ENCODE measurements at places on chromosomes 3 and 15.

DNA sequence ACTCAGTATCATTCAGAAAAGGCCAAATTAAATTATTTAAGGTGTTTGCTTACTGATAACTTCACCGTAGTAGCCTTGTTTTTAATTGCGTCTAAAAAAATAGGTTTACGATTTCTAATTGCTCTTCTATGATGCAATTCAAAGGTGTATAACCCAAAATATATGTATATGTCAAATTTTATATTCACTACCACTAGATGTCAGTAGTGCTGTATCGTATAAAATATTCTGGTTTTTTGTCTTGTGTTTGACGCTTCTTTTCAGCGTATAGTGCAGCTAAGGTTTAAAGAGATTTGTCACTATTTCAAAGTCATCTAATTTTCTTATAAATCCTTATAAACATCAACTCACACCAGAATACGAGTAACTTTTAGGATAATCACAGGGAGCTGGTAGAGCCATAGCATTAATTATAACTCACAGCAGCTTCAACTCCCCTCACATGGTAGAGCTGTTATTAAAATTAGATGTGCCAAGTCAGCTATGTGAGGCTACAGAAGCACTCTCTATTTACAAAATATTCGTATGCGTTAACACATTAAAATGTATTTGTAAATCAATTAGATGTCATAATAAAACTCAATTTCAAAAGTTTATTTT, 3.5 kb downstream of the PFN2 start:
- no peak for DNase-seq

DNA sequence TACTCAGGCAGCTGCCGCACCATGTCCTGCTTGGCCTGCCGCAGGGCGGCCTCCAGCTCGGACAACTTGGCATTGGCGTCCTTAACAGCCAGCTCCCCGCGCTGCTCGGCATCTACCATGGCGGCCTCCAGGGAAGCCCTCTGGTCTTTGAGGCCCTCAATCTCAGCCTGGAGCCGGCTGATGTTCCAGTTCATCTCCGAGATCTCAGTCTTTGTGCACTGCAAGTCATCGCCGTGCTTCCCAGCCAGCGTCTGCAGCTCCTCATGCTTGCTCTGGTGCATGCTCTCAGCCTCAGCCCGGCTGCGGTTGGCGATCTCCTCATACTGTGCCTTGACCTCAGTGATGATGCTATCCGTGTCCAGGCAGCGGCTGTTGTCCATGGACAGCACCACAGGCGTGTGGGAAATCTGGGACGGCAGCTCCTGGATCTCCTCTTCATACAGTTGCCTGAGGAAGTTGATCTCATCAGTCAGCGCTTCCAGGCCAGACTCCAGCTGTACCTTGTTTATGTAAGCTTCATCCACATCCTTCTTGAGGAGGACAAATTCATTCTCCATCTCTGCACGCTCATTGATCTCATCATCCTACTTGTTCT, 15.5 kb upstream of the PSTPIP1 start:
- DNase-seq, result no peak

- DNase-seq, result no peak
Observed at GRCh38 chr15:40340038-40340739, 550 bp downstream of the CCDC9B start.

DNA sequence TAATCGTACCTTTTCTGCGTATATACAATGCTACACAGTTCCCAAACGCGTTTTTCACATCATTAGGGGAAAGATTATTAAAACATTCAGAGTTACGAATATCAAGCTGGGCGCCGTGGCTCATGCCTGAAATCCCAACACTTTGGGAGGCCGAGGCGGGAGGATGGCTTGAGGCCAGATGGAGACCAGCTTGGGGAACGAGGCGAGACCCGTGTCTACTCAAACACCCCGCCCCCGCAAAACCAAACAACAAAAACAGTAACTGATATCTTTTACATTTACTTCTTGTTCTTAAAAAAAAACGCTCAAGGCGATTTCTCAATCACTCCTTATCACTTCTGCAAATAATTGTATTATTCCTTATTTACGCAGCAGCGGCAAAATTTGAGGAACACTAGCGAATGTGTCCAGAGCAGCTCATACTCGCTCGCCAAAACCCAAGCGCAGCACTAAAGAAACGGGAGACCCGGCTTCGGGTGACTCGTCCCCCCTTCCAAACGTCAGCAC, 1.2 kb downstream of the ZBTB11 start:
- DNase-seq, result no peak

- DNase-seq, result no peak
Observed at GRCh38 chr3:64108231-64108630, 84.9 kb upstream of the PSMD6 start.

- DNase-seq, result no peak
Observed at GRCh38 chr3:4756057-4756775, 223.0 kb upstream of the BHLHE40 start.

DNA sequence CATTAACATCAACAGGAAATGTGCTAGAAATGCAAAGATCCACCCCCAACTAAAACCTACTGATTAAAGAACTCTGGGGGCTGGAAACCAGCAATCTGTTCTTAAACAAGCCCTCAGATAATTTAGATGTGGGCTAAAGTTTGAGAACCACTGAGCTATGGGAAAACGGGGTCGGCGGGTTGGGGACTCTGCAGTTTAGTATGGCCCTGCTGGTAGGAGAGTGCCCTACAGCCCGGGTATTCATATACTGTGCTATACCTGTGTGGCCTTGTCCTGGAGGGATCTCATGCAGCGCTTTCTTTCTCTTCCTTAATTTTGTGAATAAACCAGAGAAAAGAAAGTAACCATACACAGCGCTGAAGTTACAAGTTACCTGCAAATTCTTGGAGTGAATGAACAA, 189.7 kb upstream of the GBE1 start:
- no peak for DNase-seq

DNA sequence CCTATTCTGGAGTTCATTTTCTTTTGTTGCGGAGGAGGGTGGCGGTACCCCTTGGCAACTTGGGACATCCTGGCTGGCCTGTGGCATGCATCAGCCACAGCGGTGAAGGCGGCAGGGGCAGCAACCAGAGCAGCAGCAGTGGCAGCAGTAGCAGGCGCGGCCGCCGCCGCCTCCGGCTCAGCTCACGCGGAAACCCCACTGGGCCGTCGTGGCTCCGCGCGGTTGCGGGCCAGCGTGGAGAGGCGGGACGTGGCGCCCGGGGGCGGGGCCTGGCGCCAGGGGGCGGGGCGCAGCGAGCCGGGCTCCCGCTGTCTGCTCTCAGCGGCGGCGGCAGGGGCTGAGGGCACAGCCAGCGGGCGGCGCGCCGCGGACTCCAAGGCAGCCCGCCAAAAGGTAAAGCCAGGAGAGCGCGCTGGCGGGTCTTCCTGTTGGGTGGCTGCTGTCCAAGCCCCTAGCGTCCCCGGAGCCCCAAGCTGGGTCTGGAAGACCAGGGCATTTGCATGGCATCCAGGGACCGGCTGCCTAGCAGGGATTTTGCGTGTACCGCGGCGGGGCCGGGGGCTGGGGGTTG, 334.4 kb upstream of the THRB start:
- DNase-seq, result no peak

DNA sequence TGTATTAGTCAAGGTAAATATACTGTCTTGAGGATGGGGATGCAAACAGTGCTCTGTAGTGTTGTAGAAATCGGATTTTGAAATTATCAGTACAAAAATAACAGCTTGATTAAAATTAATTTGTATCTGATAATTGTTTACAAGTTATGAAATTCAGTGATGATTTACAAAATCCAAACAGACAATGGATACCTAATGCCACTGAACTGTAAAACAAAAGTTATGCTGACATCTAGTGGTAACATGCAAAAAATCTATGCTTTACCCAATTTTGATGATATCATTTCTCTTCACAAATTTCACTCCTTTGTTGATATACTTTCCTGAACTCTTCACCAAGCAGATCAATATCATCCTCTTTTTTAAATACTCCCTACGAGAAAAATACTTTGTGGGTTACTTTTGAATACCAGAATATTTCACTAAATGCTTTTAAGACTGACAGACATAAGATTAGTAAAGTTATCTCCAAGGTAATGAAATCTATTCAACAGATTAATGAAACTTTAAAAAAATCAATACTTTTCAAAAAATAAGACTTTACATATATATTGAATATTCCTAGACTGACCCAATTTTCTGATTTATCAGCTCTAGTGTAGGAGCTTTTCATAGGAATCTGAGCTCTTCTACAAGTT, 36.0 kb downstream of the MNS1 start:
- no peak for DNase-seq

DNA sequence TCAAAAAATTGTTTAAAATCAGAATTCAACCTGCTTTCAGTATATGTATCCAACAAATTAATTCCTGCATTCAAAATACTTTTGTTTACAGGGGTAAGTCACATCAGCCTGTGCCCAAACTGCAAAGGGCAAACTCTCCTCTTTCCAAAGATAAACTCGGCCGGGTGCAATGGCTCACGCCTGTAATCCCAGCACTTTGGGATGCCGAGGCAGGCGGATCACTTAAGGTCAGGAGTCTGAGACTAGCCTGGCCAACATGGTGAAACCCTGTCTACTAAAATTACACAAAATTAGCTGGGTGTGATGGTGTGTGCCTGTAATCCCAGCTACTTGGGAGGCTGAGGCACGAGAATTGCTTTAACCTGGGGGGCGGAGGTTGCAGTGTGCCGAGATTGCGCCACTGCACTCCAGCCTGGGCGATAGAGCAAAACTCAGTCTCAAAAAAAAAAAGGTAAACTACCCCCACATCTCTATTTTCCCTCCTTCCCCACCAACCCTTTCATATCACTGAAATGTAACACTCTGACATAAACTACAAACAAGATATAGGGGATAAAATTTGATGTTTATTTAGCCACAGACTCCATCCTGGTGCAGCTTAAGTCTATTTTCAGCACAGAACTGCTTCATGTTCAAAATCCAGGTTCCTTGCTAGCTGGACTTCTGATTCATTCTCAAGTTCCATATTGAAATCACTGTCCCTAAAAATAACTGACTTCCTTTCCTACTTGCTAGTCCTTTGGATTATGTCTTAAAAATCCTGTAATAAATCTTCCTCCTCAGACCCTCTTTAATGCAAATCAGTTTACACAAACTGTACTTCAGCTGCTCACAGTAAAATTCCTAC, 15.4 kb downstream of the UBP1 start:
- DNase-seq, result no peak

DNA sequence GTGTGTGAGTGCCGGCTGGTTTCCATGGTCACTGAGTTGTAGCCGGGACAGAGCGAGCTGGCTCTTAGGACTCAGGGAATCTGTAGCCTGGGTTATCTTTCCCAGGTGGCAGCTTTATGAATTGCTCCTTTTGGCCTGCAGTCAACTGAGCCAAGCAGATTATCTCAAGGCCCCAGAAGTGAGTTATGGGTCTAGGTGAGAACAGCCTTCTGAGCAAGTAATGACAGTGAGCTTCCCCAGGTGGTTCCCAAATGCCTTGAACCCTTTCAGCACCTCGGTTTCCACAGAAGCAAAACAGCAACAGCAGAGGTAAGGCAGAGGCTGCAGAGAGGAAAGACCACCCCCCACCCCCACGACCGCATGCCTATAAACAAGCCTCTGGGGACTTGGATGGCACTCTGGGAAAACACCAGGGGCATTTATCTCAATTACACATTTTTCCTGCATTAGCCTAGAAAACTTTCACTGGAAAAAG, 56.7 kb upstream of the DGKG start:
- DNase-seq, result no peak

- no peak for DNase-seq
Observed at GRCh38 chr3:128584412-128585020, 66.1 kb downstream of the RPN1 start.

- no peak for DNase-seq
Observed at GRCh38 chr15:68020685-68021084, 33.4 kb upstream of the PIAS1 start.

GRCh38 chr3:39443530-39443929, 23.9 kb upstream of the MOBP start:
- no peak for DNase-seq

DNA sequence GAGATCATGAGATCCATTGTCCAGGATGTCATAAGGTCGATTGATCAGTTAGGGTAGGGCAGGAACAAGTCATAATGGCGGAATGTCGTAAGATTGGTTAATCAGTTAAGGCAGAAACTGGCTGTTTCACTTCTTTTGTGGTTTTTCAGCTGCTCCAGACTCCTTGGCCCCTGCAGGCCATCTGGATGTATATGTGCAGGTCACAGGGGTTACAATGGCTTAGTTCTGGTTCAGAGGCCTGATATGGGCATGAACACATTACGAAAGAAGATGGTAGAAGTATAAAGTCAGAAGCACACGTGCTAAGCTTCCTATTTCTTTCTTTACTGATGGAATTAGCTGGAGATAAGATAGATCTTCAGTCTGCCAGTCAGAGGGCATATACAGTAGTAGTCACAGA, 315.4 kb upstream of the LRRC3B start:
- no peak for DNase-seq

GRCh38 chr3:163315786-163316185, 1762.5 kb downstream of the SI start:
- no peak for DNase-seq

DNA sequence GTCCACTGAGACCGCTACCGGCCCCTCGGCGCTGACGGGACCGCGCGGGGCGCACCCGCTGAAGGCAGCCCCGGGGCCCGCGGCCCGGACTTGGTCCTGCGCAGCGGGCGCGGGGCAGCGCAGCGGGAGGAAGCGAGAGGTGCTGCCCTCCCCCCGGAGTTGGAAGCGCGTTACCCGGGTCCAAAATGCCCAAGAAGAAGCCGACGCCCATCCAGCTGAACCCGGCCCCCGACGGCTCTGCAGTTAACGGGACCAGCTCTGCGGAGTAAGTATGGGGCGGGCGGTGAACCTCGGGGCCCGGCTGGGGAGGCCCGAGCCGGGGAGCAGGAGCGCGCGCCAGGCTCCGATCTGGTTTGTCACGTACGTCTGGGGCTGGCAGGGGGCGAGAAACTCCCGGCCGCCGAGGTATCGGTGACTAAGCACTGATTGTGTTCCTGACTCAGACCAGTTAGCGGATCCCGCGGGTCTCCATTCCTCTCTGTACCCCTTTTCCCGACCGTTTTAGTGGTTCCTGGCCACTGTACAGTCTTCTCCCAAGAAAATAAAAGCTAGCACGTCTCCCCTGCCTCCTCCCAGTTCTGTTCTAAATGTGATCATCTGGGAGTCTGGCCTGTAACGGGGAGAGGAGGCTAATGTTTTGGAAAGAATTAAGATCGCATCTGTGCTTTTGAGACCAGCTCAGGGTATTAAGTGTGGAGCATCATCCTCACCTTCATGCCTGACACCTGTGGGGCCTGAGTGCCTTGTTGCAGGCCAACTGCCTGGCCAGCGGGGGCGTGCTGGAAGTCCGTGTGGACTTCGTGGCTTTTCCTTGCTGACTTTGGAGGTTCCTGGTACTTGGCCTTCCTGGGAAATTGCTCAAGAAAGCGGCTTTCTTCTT, 691 bp downstream of the MAP2K1 start:
- peak; percentile 34 for DNase-seq

DNA sequence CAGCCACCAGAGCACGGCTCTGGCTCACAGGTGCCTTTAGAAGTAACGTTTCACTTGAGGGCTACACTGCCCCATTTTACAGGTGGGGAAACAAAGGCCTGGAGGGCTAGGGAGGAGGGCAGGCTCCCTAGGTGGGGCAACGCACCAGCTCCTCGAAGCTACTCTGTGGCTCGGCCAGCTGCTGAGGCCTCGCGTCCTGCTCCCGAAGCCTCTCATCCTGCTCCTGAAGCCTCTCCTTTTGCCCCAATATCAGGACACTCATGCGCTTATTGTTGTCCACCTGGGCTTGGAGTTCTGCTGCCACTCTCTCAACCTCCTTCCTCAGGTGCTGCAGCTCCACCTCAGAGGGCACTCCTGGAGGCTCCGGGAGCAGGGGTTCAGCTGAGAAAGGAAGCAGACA, 28.2 kb upstream of the OR4F6 start:
- DNase-seq, result no peak
